ENCODE measurements at places on chromosomes 6 and 20. TPM values are rescaled to one million over a fixed set of nuclear protein-coding genes. Genes with fewer than 3 reads are reported as not detected.

GRCh38 chr6:66496659-66497058 is 789.6 kb upstream of the EYS start:
- no peak for DNase-seq

GRCh38 chr20:10848810-10849370 is 175.1 kb upstream of the JAG1 start:
- no peak for DNase-seq

GRCh38 chr6:82767037-82767436 is 298.6 kb downstream of the UBE3D start:
- no peak for DNase-seq

GRCh38 chr6:104728448-104728847 is 131.3 kb downstream of the HACE1 start:
- no peak for DNase-seq

DNA sequence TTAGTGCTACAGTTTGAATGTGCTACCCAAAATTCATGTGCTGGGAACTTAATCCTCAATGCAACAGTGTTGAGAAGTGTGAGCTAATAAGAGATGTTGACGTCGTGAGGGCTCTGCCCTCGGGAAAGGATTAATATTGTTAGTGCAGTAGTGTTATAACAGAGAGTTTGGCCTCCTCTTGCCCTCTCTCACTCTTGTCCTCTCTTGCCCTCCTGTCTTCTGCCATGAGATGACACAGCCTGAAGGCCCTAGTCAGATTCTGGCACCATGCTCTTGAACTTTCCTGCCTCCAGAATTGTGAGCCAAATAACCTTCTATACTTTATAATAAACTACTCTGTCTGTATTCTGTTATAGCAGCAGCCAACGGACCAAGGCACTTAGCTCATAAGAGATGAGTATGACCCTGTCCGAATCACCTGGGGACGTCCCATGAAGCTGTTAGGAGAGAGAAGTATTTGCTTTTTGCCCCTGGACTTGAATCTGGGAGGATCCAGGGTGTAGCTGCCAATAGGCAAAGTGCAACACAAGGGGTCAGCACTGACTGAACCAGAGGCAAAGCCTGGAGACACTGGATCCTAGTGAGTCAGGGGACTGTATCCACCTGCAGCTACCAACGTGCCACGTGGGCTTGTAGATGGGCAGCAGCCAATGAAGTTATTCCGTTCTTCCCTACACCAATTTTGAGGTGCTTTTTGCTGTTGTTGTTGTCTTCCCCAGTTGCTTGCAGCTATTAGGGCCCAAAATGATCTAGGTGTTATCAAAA is 233.7 kb downstream of the THBS2 start:
- no peak for DNase-seq

- DNase-seq: peak; percentile 89
Observed at GRCh38 chr6:73579389-73579788, 58.6 kb upstream of the EEF1A1 start.

DNA sequence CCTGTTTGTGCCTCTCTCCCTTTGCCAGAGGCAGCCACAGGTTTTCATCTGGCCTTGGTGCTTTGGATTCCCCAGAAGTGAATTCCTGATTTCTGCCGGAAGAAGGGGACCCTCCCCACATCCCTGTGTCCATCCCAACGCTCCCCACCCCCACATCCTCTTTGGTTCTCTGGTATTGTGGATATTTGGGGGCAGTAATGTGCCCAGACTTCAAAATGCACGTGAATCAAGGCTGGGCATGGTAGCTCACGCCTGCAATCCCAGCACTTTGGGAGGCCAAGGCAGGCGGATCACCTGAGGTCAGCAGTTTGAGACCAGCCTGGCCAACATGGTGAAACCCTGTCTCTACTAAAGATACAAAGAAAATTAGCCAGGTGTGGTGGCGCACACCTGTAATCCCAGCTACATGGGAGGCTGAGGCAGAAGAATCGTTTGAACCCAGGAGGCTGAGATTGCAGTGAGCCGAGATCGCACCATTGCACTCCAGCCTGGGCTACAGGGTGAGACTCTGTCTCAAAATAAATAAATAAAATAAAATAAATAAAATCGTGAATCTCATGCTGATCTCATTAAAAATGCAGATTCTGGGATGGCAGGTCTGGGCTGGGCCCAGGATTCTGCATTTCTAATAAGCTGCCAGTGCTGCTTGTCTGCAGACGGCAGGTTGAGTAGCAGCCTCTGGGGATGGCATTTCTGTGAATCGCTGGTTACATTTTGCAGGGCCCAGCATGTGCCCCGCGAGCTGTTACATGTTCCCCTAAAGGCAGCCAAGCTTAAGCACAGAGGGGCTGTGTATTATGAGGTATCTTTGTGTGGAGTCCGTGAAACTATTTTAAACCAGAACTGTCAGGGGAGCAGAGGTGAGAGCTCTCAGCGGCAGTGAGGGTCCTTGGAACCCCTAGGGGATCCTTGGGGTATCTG is 49.0 kb downstream of the SYNJ2 start:
- DNase-seq: no peak

- no peak for DNase-seq
Observed at GRCh38 chr6:53159558-53159957, 10.9 kb upstream of the GCM1 start.

GRCh38 chr6:126198631-126199030 is 141.3 kb upstream of the CENPW start:
- DNase-seq: no peak

- no peak for DNase-seq
Observed at GRCh38 chr6:101502818-101503217, 109.3 kb downstream of the GRIK2 start.

DNA sequence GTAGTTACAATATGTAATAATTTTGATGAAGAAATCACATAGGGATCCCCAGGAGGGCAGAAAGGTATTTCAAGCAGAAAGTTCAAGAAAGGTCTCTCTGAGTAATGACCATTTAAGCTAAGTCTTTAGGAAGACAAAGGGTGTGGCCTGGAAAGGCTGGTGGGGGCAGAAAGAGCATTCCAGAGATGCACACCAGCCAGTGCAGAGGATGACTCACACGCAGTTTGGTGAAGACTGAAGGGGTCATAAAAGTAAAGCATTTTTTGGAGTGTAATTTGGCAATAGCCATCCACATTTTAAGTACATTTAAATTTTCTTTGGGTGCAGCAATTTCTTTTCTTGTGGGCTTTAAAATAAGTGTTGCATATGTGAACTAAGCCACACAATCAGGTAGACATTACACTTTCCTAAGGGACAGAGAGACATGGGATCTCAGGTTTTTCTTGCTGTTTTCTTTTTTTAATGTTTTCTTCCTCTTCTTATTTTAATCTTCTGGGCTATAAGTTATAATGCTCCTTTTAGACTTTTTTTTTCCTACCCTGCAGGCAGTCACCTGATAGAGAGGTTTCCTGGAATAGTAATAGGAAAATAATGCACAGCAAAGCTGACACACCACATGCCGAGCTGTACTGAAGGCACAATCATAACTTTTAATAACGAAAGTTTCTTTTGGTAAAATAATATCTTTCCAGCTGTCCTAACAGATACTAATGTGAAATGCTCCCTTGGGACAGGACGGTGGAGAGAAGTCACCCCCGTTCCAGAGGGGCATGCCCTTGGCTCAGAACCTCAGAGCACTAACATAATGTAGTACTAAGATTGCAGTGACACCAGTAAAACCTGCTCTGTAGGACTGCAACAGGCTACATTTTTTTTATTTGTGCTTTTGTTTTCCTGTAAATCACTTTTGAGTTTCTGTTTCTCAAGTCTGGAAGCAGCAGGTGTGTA is 49.6 kb upstream of the PTPRK start:
- no peak for DNase-seq

- DNase-seq: no peak
Observed at GRCh38 chr6:33699739-33700138, 11.8 kb downstream of the UQCC2 start.

GRCh38 chr6:142597836-142598235 is 296.0 kb downstream of the ADGRG6 start:
- no peak for DNase-seq

DNA sequence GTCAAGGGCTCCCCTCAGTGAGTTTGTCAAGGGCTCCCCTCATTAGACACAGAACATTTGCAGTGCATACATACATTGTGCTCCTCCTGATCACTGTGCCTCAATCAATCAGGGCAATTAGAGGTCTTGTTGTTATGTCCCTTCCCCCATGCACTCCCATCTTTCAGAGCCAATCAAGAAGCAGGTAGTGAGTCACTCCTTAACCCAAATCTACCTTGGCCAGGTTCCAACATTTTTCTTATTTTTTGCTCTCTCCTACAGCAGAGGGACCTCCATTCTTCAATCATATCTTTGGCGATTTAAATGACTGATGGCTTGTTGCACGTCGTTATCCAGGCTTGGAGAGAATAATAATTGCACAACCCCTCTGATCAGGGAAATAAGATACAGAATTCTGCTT is 409.9 kb upstream of the SPTLC3 start:
- DNase-seq: no peak

DNA sequence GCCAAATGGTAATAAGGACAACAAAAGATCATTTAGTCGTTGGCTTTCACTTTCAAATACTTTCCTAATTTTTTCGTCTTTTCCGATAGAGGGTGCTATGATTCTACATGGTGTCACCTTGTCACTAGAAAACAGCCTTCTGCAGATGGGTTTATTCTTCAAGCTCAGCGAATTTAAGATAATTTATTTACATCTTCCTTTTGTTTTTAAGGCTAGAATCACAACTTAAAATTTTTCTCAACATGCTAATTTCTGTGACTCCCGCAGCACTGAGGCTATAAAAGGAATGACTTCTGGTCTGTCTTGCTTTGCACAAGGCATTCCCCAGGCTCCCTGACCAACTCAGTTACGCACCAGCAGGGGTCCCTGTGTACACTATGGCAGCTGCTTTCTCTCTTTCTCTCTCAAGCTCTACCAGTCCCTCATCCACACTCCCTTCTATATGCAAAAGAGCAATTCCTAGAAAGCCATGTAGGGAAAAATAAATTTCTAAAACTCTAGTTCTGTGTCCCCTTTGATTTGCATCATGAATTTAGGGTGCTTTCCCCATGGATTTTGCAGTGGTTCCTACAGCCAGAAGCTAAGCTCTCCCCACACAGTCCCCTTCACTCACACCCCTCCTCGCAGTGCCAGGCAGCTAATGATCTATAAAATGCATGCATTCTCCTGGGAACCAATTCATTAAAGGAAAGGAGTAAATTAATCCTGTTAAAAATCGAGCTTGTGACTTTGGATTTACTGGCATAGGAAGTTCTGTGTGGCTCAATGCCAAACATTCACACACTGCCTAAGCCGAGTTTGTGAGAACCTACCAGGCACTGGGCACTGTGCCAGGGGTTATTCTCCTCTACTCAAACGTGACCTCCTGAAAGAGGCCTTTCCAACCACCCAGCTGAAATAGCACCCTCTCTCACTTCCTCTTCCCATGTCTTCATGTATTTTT is 74.5 kb downstream of the DCDC2 start:
- DNase-seq: no peak

DNA sequence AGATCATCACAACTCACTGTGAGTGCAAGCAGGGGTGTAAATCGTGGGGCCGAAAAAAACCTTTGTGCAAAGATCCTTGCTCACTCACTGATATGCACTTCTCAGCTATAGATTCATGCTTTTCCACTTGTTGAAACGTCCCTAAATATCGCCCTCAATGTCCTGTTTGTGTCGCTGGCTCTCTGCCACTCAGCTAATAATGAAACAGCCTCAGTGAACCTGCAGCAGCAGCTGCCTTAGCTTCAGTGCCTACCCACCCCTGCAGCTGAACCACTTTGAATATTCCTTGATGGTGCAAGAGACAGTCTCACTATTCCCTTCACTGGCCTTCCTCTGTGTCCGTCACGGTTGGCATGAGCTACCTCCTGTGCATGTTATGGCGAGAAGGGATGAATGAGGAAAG is 128.9 kb upstream of the NAA20 start:
- DNase-seq: no peak

- no peak for DNase-seq
Observed at GRCh38 chr6:84027340-84028181, 6.0 kb upstream of the MRAP2 start.

DNA sequence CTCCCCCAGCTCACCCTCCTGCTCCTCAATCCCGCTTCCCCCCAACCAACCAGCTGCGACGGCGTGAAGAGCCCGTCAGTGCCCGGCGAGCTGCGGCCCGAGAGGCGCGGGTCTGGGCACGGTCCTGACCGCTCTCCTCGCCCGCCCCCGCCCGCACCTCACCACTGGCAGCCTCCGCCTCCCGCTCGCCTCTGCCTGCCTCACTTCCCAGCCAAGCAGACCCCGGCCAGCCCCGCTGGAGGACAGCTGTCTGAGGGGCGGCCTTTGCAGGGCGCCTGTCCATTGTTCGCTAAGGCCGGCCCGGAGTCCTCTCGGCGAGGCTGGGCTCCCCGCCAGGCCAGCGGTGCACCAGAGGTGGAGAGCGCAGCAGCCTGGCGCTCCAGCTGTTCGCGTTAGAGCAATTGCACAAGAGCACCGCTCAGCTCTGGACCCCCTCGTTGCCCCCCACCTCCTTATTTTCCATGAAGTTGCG is 1.3 kb downstream of the SOBP start:
- DNase-seq: peak; percentile 84

- no peak for DNase-seq
Observed at GRCh38 chr6:150567380-150567779, 32.3 kb upstream of the PLEKHG1 start.

- DNase-seq: no peak
Observed at GRCh38 chr6:88220493-88220892, 54.3 kb upstream of the CNR1 start.

DNA sequence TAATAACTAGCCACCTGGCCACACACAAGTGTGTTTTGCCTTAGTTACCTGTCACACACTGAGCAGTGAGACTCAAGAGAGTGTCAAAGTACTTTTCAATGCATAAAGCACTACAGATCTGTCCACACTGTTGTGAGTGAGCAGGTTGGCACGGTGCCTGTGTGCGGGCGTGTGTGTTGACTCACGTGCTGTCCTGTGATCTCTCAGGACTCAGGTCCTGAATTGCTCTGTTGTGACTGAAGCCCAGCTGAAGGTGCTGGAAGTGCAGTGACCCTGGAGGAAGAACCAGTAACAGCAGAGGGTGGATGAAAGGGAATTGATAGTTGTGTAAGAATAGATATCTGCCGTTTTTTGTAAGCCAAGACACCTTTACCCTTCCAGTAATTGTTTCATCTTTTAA is 18.3 kb downstream of the SLC16A10 start:
- DNase-seq: no peak

The CFAP206 gene
- not detected for total RNA-seq

The CYP39A1 gene
- 5.4 TPM for total RNA-seq

The SRSF12 gene
- 0.25 TPM for total RNA-seq

The PGM3 gene
- total RNA-seq: 10.1 TPM

The HDGFL1 gene
- total RNA-seq: not detected

The CALHM4 gene
- total RNA-seq: not detected

The PROKR2 gene
- total RNA-seq: not detected

The SLCO4A1 gene
- 45.9 TPM for total RNA-seq

The OPN5 gene
- total RNA-seq: not detected

The FAM83C gene
- 16.9 TPM for total RNA-seq

The LGSN gene
- total RNA-seq: not detected

The SYNDIG1 gene
- total RNA-seq: 3.2 TPM

The BCAS4 gene
- total RNA-seq: 1.7 TPM

The ASIP gene
- total RNA-seq: not detected

The TCFL5 gene
- total RNA-seq: 11.5 TPM

Data from vagina (tissue), 2 donors.